Posterior vena cava (tissue), 2 donors: ENCODE measurements at places on chromosomes 6 and 20. TPM values are rescaled to one million over a fixed set of nuclear protein-coding genes. Genes with fewer than 3 reads are reported as not detected.

C20orf204 gene
- 0.83 TPM for total RNA-seq

SAPCD1 gene
- not detected for total RNA-seq

JAG1 gene
- total RNA-seq, result 68.5 TPM

DNAAF9 gene
- total RNA-seq, result 21.3 TPM

GHRH gene
- not detected for total RNA-seq

MICB gene
- total RNA-seq, result 4.1 TPM

DNA sequence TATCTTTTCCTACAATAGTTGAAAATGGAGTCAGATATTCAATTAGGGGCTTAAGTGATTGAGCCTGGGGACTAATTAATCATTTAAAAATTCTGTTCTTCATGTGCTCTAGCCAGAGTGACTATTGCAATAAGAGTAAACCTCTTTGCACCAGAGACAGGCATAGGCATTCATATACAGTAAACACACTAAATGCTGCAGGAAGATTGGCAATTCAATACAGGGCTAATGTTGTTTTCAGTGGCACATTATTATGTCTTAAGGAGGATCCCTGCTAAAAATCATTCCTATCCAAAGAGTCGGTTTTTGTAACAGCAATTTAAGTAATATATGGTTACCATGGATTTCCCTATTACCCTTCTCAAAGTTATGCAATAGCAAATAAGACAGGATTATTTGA is 1.2 kb downstream of the PDE7B start:
- DNase-seq, result no peak

- DNase-seq, result no peak
Measured at GRCh38 chr20:48662711-48663110, 165.1 kb downstream of the PREX1 start.

- no peak for DNase-seq
Measured at GRCh38 chr6:701700-702479, 9.0 kb upstream of the EXOC2 start.

GRCh38 chr6:156776470-156776839 is 723 bp upstream of the ARID1B start:
- no peak for DNase-seq

DNA sequence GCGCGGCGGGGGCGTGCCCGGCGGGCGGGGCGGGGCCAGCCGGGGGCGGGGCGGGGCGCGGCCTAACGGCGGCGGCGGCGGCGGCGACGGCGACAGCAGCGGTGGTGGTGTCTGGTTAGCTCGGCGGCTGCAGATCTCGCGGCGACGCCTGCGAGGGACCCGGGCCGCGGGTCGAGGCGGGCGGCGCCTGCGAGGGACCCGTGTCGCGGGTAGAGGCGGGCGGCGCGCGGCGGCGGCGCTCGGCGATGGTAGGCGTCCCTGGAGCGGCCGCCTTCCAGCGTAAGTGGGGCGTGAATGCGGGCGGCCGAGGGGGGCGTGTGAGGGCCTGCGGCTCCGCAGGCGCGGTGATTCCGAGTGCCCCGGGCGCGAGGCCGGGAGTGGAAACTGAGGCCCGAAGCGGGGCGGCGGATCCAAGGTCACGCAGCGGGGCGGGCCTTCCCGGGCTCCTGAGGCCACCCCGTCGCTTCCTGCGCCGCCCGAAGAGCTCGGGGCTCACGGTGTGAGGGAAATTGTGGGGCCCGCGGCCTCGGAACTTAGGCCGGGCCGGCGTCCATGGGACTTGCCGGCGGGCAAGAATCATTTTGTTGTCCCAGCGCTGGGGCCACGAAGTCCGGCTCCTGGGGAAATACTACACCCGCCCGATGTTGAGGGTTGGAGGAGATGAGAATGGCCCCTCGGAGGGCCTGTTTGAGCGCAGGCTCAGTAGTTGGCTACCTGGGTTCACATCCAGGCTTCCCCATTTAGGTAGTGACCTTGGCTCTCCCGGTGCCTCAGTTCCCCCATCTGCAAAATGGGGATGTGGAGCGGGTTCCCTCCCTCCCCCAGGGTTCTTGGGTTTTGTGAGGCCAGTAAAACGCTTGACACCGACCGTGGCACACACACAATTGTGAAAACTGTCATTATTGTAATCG is at the start of gene CBFA2T2:
CBFA2T2 (plus strand) TSS at position 74 of the 911 bp plus-strand sequence; CDS start at position 246, 172 bp downstream.
- peak; percentile 89 for DNase-seq

DNA sequence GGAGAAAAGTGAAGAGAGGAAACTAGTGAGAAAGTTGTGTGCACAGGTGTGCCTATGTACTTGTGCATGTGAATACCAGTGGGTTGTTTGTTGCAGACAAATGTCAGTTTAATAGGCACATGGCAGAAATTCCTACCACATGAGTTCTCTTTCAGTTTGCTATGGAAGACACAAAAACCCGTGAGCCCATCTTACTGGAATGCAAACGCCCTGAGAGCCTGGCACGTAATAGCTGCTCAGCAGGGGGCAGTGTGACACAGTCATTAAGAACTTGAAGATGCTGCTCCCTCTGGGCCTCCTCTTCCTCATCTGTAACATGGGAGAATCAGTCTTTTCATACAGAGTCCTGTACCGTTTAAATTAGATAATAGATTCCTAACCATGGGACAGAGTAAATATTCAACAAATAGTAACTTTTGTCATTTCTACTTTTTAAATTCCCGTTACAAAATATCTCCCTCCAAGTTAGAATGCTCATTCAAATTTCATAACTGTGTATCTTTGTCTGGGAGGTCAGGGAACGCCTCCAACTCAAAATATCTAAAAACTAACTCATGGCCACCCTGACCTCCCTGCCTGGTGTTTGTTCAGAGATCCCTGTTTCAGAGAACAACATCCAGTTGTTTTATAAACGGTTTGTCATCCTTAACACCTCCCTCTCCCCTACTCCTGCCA is 802.9 kb downstream of the MAFB start:
- DNase-seq, result peak; percentile 92

- DNase-seq, result no peak
Measured at GRCh38 chr6:128310451-128310850, 209.9 kb downstream of the PTPRK start.
